Right kidney (tissue), 9 donors: ENCODE measurements at places on chromosomes 1 and 21.

GRCh38 chr1:20233866-20234265 lies 47.5 kb upstream of the PLA2G2C start:
- no peak for DNase-seq

DNA sequence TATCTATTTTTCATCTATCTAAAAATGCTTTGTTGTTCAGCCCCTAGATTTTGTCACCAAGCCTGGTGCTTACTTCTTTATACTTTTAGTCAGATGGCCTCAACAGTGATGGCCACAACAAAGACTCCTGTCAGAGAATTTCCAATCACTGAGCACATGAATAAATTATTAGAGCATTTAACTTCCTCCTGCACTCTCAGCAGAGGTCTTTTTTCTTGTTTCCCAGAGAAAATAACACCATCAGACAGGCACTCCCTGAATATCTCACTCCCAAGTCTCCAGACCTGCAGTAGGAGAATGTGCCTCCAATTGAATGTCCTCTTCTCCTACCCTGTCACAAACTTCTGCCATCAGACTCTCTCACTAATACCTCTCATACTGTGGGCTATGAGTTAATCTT lies 616.0 kb upstream of the NR5A2 start:
- DNase-seq, result no peak

- no peak for DNase-seq
Measured at GRCh38 chr1:222464841-222465210, 83.1 kb downstream of the HHIPL2 start.

- DNase-seq, result no peak
Measured at GRCh38 chr1:62142496-62142895, 52.2 kb upstream of the L1TD1 start.

- DNase-seq, result no peak
Measured at GRCh38 chr1:203335503-203335902, 15.4 kb downstream of the FMOD start.

- no peak for DNase-seq
Measured at GRCh38 chr1:44759077-44759476, 16.3 kb upstream of the RPS8 start.
